Inflammatory macrophage (primary cell): ENCODE measurements at places on chromosomes 3 and 15.
A peak's percentile ranks its signal among the peaks of the same experiment; 100 is the strongest.

GRCh38 chr3:15089201-15089600, 9.7 kb downstream of the RBSN start:
- no peak for DNase-seq

DNA sequence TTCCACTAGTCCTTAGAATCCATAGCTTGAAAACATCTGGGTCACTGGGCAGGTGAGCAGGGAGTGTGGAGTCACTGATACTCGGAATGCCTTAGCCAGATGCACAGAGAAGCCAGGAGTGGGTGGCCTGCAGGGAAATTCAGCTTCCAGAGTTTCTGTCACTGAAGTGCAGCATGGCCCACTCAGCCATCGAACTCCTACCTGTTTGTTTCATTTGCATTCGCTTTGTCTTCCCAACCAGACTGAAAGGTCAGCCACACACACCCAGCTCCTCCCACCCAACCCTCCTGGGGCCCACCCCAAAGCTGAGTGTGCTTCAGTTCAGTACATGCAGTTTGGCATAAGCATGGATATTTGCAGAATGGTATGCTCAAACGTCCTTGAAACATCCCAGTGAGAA, 124.5 kb upstream of the ATP10A start:
- no peak for DNase-seq

DNA sequence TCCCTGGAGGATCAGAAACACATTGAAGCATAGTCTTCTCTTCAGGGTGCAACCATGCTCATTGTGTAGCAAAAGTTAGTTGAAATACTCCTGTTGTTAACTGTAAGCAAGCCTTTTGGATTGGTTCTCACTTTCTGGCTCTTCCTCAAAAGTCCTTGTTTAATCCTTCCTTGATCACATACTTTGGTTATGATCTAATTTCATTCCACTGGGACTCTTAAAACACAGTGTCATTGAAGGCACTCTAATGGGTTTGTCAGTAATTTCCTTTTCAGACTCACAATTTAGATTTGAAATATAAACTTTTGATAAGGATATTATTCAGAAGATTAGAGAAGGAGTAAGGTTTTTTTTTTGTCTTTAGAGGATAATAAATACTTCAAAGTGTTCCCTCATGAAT, 451.7 kb upstream of the SGO1 start:
- no peak for DNase-seq

DNA sequence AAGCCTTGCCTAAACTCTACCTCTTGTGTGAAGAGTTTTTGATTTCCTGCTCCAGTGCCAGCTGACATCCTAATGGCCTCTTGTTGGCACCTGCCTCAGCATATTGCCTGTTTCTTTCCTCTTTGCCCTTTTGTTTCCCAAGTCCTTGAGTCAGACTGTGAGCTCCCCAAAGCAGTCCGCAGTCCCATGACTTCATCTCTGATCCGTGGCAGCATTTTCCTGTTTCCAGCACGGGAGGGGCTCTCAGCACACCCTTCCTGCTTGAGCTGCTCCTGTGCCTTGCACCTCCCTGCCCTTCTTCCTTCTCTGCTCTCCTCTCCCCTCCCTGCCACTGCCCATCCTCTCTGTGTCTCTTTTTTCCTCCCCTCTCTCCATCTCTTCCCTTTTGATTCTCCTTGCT, 179.6 kb downstream of the EPHB1 start:
- DNase-seq: no peak

DNA sequence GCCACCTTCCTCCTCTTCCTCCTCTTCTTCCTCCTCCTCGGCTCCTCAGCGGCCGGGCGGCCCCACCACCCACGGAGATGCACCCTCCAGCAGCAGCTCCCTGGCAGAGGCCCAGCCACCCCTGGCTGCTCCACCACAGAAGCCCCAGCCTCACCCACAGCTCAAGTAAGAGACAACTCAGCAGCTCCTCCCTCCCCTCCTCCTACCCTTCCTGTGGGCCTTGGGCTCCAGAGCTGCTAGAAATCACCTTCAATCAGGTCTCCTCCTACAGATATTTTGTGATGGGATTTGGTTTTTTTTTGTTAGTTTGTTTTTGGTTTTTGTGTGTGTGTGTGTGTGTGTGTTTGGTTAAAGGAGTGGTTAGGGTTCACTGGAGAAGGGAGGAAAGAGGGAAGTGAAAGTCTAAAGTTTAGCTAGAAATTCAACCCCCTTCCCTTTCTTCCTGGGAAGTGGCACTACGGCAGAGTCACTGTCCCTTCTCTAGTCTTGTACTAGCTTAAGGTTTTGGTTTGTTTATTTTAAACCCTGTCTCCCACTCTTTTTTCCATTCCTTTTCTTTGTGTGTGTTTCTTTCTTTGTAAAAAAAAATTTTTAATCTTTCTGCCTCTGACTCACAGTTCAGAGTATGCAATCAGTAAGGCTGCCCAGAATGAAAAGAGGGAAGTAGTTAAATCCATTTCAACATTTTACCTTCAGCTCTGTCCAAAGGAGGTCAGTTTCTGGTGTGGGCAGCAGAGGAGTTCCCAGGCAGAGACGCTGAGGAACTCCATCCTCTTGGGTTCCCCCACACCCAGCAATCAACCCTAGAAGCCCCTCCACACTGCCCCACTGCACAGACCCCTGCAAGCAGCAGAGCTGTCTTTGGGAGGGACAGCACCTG, 29.0 kb upstream of the TIMP4 start:
- peak; percentile 83 for DNase-seq

DNA sequence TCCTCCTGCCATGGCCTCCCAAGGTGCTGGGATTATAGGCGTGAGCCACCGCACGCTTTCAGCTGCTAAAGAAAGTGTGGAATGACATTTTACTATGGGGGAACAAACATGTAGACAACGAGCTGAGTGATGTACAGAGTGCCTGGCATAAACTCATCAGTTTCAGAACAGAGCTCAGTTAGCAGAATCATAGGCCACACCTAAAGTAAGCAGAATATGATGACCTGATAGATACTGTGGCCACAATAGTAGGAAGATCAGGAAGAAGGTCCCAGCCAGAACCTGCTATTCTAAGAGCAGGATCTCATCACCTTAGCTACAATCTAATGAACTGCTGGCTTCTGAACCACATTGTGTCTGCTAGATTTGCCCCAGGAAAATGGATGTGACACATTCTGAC, 158.3 kb downstream of the TPRG1 start:
- DNase-seq: no peak
